ENCODE measurements at places on chromosomes 6 and 20. TPM values are rescaled to one million over a fixed set of nuclear protein-coding genes. Genes with fewer than 3 reads are reported as not detected.

DNA sequence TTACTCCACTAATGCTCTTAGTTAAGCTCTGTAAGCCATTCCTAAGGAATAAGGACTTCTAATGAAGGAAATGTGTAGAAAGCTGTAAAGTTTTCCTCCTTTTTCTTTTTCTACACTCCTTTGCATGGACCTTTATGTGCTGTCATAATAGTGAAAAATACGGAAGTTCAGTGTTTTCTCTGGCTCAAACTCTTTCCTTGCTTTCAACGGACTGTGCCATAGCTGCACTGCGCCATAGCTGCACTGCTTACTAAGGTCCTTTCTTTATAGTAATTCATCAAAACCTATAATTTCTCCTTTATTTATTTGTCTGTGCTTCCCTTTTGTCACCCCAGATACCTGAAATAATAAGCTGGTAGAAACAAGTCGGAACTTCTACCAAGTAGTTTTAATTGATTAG, 67.3 kb downstream of the RNF144B start:
- H3K4me3 ChIP-seq, result no peak overlapping the region
- DNase-seq, result no peak
- H3K27me3 ChIP-seq, result no peaks in the 10 kb centered on the region
- H3K36me3 ChIP-seq, result no peaks in the 10 kb centered on the region

Gene TFAP2C
- 0.11 TPM for total RNA-seq

Gene MRPS18A
- total RNA-seq, result 64.6 TPM

GRCh38 chr6:16103722-16104121, 25.2 kb upstream of the MYLIP start:
- H3K4me3 ChIP-seq, result no peak overlapping the region
- H3K36me3 ChIP-seq, result no peaks in the 10 kb centered on the region
- no peak for DNase-seq

DNA sequence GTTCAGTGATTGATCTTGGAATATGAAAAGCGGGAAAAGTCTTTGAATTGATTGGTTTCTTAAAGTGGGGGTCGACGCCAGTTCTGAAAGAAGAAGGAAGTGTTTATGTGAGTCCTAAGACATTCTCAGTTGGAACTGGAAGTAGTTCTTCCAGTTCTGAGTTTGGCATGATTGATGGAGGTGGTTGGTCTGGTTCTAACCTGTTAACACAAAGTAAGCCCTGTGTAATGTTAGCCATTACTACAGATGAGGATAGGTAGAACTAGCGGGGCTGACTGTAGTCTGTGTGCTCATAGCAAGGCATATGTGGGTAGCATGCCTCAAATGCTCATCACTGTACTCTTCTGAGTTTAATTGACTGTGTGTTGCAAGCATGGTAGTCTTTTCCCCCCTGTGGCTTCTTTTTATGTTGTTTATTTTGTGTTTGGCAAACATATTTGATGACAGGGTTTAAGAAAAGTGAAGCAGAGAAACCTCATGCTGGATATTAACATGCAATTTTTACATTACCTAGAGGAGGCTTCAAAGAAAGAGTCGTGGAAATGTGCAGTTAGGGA, 24.9 kb downstream of the CITED2 start:
- DNase-seq, result no peak
- H3K4me1 ChIP-seq, result no peaks in the 10 kb centered on the region
- no peak overlapping the region for H3K27ac ChIP-seq
- H3K4me3 ChIP-seq, result no peak overlapping the region
- no peaks in the 10 kb centered on the region for H3K27me3 ChIP-seq

GRCh38 chr20:1823450-1823844, 71.8 kb upstream of the SIRPA start:
- H3K4me1 ChIP-seq, result no peaks in the 10 kb centered on the region
- no peaks in the 10 kb centered on the region for H3K27me3 ChIP-seq
- H3K36me3 ChIP-seq, result no peaks in the 10 kb centered on the region
- H3K4me3 ChIP-seq, result no peak overlapping the region
- no peak overlapping the region for H3K27ac ChIP-seq

- H3K4me3 ChIP-seq, result no peak overlapping the region
- H3K36me3 ChIP-seq, result no peaks in the 10 kb centered on the region
- no peaks in the 10 kb centered on the region for H3K27me3 ChIP-seq
- H3K27ac ChIP-seq, result no peak overlapping the region
- DNase-seq, result no peak
Measured at GRCh38 chr20:28562510-28562898, 2695.0 kb upstream of the DEFB115 start.

Gene UBE2C
- total RNA-seq, result 241 TPM

- no peak overlapping the region for H3K27ac ChIP-seq
- H3K4me1 ChIP-seq, result no peaks in the 10 kb centered on the region
- no peaks in the 10 kb centered on the region for H3K36me3 ChIP-seq
- H3K4me3 ChIP-seq, result no peak overlapping the region
- no peak for DNase-seq
Measured at GRCh38 chr20:15042723-15043122, 705.3 kb upstream of the FLRT3 start.

GRCh38 chr6:20711518-20711917, 177.3 kb downstream of the CDKAL1 start:
- H3K27ac ChIP-seq, result no peak overlapping the region
- H3K27me3 ChIP-seq, result no peaks in the 10 kb centered on the region
- no peak overlapping the region for H3K4me3 ChIP-seq

Gene RNF144B
- 1.0 TPM for total RNA-seq

Gene TRIM15
- not detected for total RNA-seq

GRCh38 chr6:62323818-62324431, 37.9 kb upstream of the KHDRBS2 start:
- H3K27ac ChIP-seq, result no peak overlapping the region
- DNase-seq, result no peak
- H3K27me3 ChIP-seq, result no peaks in the 10 kb centered on the region
- no peak overlapping the region for H3K4me3 ChIP-seq
- no peaks in the 10 kb centered on the region for H3K4me1 ChIP-seq

Gene LIN28B
- total RNA-seq, result 21.6 TPM

DNA sequence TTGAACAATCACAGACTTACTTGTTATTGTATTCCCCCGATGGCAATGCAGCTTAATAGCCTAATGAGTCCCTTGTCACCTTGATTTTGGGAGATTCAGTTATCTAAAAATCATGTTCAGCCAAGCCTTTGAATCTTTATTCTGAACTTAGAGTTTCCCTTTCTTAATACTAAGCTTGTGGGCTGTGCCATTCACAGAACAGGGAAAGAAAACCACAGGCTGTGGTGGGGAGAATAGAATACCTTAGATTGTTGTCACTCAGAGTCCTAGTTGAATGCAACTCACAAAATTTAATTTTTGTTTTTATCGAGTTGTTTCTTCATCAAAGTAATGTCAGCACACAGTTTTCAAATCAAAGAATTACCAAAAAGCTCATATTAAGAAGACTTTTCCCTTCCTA, 37.4 kb downstream of the RFPL4B start:
- H3K27ac ChIP-seq, result no peak overlapping the region
- H3K4me3 ChIP-seq, result no peak overlapping the region
- no peak for DNase-seq

Gene RAB22A
- total RNA-seq, result 12.7 TPM

GRCh38 chr6:65627015-65627414, 80.0 kb downstream of the EYS start:
- H3K4me1 ChIP-seq, result no peaks in the 10 kb centered on the region
- no peaks in the 10 kb centered on the region for H3K36me3 ChIP-seq

- no peaks in the 10 kb centered on the region for H3K4me1 ChIP-seq
- H3K27me3 ChIP-seq, result no peaks in the 10 kb centered on the region
- no peak for DNase-seq
Measured at GRCh38 chr6:17484201-17484849, 90.9 kb downstream of the CAP2 start.

Gene TRERF1
- 10.8 TPM for total RNA-seq

GRCh38 chr6:1774226-1774915, 164.7 kb downstream of the FOXC1 start:
- no peaks in the 10 kb centered on the region for H3K27me3 ChIP-seq
- no peaks in the 10 kb centered on the region for H3K4me1 ChIP-seq
- no peaks in the 10 kb centered on the region for H3K36me3 ChIP-seq
- H3K4me3 ChIP-seq, result no peak overlapping the region

DNA sequence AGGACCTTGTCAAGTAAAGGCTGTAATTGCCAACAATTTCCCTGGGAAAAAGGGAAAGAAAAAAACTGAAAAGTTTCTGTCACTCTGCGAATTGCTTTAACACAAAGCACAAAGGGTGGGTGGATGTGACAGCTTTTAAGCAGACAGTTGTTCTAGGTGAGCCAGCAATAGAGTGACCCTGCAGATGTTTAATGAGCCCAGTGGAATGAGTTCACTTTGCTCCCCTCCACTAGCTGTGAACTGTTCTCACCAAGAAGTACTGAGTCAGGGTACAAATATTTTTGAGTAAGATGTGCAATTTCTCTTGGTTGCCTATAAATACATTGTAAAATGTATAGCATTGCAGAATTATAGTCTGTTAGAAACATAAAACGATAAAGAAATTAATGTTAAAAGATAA, 26.2 kb upstream of the LRRC1 start:
- no peak overlapping the region for H3K27ac ChIP-seq
- H3K36me3 ChIP-seq, result no peaks in the 10 kb centered on the region
- H3K27me3 ChIP-seq, result no peaks in the 10 kb centered on the region
- no peak overlapping the region for H3K4me3 ChIP-seq
- H3K4me1 ChIP-seq, result no peaks in the 10 kb centered on the region

- no peaks in the 10 kb centered on the region for H3K4me1 ChIP-seq
- H3K4me3 ChIP-seq, result no peak overlapping the region
- H3K36me3 ChIP-seq, result peaks cover 38% of the 10 kb centered on the region
Measured at GRCh38 chr20:31538326-31538725, 24.1 kb downstream of the HM13 start.

GRCh38 chr6:170031684-170032121, 259.2 kb downstream of the DLL1 start:
- no peaks in the 10 kb centered on the region for H3K36me3 ChIP-seq
- no peaks in the 10 kb centered on the region for H3K4me1 ChIP-seq
- H3K4me3 ChIP-seq, result no peak overlapping the region
- DNase-seq, result no peak

DNA sequence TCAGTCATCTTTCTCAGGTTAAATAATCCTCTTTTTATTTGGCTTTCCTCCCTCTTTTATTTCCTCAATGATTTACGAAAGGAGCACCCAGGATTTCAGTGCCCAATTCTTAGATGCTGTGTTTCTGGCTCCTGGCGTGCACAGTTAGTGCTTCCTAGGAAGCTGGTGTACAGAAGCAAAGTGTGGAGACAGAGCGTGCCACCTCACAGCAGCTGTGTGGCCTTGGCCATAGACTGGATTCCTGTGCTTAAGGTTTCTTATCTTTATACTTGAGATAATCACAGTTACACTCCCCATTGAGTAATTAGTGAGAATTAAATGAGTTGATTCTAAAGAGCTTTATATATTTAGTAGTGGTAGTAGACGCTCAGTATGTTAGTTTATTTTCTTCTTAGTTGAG, 39.7 kb upstream of the GJA1 start:
- H3K36me3 ChIP-seq, result no peaks in the 10 kb centered on the region
- DNase-seq, result no peak
- no peaks in the 10 kb centered on the region for H3K4me1 ChIP-seq
- no peak overlapping the region for H3K27ac ChIP-seq
- no peak overlapping the region for H3K4me3 ChIP-seq
- H3K27me3 ChIP-seq, result no peaks in the 10 kb centered on the region

DNA sequence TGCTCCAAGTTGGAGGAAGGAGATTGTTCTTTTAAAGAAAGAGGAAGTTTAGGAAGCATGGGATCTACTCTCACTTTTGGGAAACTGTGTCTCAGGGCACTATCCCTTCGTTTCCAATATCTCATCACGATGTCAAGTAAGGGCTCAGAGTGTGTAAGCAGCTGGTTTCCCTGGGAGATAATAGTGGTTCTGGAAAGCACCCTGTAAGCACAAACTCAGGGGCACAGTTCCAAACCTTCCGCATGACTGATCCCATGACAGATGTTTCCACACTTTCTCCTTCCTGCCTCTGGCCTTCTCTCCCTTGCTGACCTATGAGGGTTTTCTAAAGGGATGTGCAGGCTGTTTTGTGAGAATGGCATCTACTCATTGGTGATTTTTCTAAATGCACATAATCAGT, 33.9 kb downstream of the ADTRP start:
- H3K4me3 ChIP-seq, result no peak overlapping the region
- no peaks in the 10 kb centered on the region for H3K4me1 ChIP-seq
- peaks cover 47% of the 10 kb centered on the region for H3K27me3 ChIP-seq
- no peaks in the 10 kb centered on the region for H3K36me3 ChIP-seq
- DNase-seq, result peak; percentile 21

Gene IL17F
- total RNA-seq, result not detected

Gene PROKR2
- total RNA-seq, result not detected

DNA sequence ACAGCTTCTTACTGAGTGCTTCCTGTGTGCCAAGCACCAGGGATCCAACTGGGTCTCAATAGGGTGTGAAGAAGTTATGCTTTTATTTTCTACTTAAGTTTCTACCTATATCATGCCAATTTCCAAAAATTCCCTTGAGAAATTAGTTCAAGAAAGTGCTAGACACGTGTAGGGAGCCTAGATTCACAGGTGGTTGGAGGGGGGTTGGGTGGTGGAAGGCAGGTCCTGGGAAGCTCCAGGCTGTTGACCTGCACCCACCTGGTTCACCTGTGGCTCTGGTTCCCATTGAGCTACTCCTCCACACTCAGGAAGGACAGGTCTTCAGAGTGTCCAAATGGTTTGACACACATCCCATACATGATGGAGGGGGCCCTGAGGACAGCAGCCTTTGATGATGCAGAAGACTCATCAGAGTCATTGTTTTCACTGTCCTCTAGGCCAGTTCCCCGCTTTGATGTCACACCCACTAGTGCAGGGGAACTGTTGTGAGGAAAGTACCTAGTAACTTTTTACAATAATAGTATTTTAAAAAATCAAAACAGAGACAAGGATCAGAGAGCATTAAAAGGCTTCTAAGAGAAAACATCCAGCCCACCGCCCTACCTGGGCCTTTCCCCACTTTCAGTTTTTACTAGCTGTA, 39.8 kb upstream of the MYL9 start:
- no peak for DNase-seq
- H3K36me3 ChIP-seq, result peaks cover 36% of the 10 kb centered on the region
- H3K4me1 ChIP-seq, result no peaks in the 10 kb centered on the region
- H3K4me3 ChIP-seq, result no peak overlapping the region
- H3K27ac ChIP-seq, result no peak overlapping the region

Gene SIRPB1
- total RNA-seq, result not detected

- H3K4me1 ChIP-seq, result peaks cover 35% of the 10 kb centered on the region
- DNase-seq, result no peak
- peak overlapping the region; percentile 17 for H3K27ac ChIP-seq
- no peak overlapping the region for H3K4me3 ChIP-seq
- H3K36me3 ChIP-seq, result no peaks in the 10 kb centered on the region
Measured at GRCh38 chr6:168194732-168195567, 115.9 kb upstream of the FRMD1 start.

DNA sequence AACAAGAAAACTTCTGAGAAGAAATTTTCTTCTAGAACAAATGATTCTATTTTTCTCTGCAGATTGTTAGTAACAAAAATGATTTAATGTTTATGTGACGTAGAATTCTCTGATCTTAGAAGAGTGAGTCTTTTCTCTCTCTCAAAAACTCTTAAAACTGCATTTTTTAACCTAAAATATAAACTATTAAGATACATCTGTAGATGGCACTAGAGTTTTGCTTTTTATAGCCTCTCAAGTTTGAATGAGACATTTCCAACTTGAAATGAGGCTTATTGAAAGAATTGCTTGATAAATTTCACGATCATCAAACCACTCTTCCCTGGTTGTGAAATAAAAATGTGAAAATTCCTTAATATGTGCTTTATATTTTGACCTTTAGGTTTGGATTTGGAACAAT, 53.8 kb downstream of the PHF3 start:
- H3K4me3 ChIP-seq, result no peak overlapping the region
- no peak overlapping the region for H3K27ac ChIP-seq
- no peaks in the 10 kb centered on the region for H3K4me1 ChIP-seq
- DNase-seq, result peak; percentile 5

Gene PTCRA
- total RNA-seq, result not detected

All from A673 (cell line).